ENCODE measurements at places on chromosomes 2 and 18.

- H3K4me3 ChIP-seq = no peak overlapping the region
- H3K36me3 ChIP-seq = no peaks in the 10 kb centered on the region
- peaks cover 3% of the 10 kb centered on the region for H3K4me1 ChIP-seq
- no peak for DNase-seq
- H3K27me3 ChIP-seq = no peaks in the 10 kb centered on the region
These were observed 92.7 kb downstream of the ALPK2 start for GRCh38 chr18:58536202-58536516.

DNA sequence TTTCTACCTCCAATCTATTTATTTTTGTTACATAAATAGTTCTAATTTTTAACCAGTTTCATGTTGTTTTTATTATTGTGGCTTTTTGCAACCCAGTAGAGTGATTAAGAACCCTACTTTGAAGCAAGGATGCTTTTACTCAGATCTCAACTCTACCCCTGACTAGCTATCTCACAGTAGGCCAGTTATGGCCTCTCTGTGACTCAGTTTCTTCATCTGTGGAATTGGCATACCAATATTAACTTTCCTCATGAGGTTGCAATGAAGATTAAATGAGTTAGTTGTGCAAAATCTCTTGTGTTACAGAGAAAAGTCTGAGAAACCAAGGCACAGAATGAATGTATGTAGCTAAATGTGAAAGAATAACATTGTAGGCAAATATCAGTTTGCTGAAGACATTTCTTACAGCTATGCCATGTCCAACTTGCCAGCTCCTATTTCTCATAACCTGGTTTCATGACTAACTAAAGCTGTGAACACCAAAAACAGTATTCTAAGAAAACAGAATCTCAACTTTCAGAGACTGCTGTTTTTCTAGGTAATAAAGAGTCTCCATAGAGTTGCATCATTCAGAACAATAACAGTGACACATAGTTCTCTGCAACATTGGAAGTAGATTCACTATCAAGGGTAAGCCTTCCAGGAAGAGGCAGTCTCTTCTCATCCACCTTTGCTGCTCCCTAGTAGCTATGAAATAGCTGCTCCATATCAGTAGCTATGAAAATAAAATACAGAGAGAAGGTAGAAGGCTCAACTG is 33.2 kb upstream of the CYTIP start:
- no peak overlapping the region for H3K4me3 ChIP-seq
- no peaks in the 10 kb centered on the region for H3K27me3 ChIP-seq
- no peaks in the 10 kb centered on the region for H3K36me3 ChIP-seq
- H3K27ac ChIP-seq = no peak overlapping the region
- no peak for DNase-seq

GRCh38 chr2:178309541-178309940 is 115.2 kb downstream of the OSBPL6 start:
- no peaks in the 10 kb centered on the region for H3K27me3 ChIP-seq
- no peak for DNase-seq
- H3K36me3 ChIP-seq = no peaks in the 10 kb centered on the region

DNA sequence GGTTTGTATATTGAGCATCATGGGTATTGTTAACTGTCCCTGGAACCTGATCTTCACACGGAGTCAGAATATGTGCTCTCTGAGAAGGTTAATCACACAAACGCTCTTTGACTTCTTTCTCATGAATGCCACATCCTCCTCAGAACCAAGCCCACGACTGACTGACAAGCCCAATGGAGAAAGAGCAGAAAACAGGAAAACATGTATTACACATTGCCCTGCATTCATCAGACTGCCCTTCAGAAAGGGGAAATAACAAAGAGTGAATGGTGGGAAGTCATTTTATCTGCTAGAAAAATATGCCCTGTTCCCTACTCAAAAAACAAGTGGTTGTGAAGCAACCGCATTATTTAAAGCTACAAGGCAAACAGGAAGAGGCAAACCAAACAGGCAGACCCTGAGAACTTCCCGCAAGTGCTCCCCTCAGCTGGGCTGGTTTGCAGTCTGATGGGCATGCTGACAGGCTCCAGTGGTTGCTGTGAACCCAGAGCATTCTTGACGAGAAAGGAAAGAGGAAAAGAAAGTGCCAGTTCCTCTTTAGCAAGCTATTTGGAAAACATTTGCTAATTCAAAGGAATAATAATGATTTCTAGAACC is 172.9 kb upstream of the SETBP1 start:
- H3K4me3 ChIP-seq = no peak overlapping the region
- H3K27ac ChIP-seq = no peak overlapping the region
- H3K27me3 ChIP-seq = no peaks in the 10 kb centered on the region

DNA sequence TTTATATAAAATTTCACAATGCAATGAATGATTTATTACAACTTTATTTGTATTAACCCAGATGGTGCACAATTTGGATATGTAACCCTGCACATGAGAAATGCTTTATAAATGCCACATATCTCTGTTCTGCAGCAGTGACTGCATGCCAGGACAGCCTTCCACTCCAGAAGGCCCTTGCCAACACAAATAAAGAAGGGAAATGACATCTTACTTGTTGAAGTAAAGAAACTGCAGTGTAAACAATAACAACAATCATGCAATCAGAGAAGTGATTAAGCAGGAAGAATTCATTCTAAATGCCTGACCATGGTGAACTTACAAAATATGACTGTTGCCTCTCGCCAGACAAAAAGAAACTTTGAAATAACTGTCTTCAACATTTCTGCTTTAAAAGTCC is 129.9 kb upstream of the CHST9 start:
- no peak overlapping the region for H3K4me3 ChIP-seq
- H3K4me1 ChIP-seq = no peaks in the 10 kb centered on the region
- H3K36me3 ChIP-seq = no peaks in the 10 kb centered on the region
- no peaks in the 10 kb centered on the region for H3K27me3 ChIP-seq

DNA sequence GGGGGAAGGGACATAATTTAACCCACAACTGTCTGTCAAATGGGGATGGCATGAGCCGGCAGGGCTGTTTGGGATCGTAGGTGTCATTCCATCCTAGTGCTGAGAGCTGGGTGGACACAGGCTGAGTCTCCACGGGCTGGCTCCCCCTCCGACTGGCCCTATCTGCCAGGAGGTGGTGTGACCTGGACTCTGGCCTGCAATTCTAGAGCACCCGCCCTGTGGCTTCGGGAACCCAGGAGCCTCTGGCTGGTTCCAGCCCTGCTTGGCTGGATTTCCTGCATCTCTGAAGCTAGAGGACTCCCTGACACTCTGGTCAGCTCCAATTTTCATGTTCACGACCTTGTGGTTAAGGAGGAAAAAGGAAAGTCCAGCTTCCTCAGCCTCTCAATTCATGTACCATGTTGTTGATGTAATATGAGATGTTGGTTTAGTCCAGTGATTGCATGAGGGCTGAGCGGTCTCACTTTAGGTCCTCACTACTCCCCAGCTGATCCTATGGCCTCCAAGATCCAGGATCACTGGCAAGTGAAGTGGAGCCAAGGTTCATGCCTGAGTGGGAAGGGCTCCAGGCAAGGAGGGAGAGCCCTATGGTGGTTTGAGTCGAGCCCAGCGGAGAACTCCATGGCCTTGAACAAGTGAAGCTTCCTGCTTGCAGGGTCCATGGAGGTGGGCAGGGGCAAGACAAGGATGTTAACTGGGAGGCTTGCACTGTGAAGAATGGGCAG is 169.1 kb downstream of the NDUFA10 start:
- no peaks in the 10 kb centered on the region for H3K36me3 ChIP-seq
- H3K4me3 ChIP-seq = no peak overlapping the region
- H3K27ac ChIP-seq = no peak overlapping the region
- peaks cover 3% of the 10 kb centered on the region for H3K27me3 ChIP-seq
- H3K4me1 ChIP-seq = no peaks in the 10 kb centered on the region

GRCh38 chr2:28277466-28277865 is 115.2 kb upstream of the FOSL2 start:
- peaks cover 3% of the 10 kb centered on the region for H3K4me1 ChIP-seq
- H3K4me3 ChIP-seq = no peak overlapping the region
- no peak overlapping the region for H3K27ac ChIP-seq

Measured in CD8-positive, alpha-beta memory T cell (primary cell).